Naive B cell (primary cell): ENCODE measurements at places on chromosomes 12 and 14.

DNA sequence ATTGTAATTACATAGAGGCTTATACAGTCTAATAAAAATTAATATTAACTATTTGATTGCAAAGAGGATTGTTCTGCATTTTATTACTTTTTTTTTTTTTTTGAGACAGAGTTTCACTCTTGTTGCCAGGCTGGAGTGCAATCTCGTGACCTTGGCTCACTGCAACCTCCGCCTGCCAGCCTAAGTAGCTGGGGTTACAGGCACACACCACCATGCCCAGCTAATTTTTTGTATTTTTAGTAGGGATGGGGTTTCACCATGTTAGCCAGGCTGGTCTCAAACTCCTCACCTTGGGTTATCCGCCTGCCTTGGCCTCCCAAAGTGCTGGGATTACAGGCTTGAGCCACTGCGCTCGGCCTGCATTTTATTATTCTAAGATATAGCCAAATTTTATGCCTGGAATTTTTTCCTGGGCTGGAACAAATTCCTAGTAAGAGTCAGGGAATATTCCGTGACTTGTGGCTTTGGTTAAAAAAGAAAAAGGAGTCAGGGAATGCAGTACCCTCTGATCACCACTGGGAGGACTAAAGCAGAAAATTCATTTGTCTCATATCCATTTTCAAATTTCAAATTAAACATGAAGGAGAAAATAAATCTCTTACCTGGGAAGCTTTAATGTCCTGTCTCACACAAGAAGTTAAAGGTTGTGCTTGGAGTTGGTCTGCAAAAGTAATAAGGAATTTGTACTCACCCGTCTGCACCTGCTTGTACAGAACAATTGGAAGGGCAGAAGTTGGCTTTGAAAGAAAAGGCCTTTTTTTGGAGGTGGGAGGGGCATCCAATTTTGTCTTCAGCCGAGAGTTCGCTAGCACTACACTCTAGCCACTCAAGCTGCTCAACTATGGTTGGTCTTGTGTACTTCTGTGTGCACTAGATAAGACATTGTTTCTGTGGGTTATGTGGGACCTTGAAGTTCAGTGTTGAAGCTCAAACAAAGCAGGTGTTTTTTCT, 8.7 kb downstream of the MARK3 start:
- peak; percentile 14 for DNase-seq

- no peak for DNase-seq
Observed at GRCh38 chr12:71638499-71638898, 25.1 kb downstream of the ZFC3H1 start.

DNA sequence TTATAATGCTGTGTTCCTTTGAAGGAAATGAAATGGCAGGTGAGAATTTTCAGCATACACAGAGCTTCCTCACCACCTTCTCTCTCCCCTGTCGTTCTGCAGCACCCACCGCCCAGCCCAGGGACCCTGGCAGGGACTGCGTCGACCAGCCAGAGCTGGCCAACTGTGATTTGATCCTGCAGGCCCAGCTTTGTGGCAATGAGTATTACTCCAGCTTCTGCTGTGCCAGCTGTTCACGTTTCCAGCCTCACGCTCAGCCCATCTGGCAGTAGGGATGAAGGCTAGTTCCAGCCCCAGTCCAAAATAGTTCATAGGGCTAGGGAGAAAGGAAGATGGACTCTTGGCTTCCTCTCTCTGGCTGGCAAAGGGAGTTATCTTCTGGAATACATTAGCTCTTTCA, 35.1 kb downstream of the PAPLN start:
- DNase-seq = no peak

GRCh38 chr14:37642125-37642524, 46.7 kb downstream of the TTC6 start:
- DNase-seq = no peak

DNA sequence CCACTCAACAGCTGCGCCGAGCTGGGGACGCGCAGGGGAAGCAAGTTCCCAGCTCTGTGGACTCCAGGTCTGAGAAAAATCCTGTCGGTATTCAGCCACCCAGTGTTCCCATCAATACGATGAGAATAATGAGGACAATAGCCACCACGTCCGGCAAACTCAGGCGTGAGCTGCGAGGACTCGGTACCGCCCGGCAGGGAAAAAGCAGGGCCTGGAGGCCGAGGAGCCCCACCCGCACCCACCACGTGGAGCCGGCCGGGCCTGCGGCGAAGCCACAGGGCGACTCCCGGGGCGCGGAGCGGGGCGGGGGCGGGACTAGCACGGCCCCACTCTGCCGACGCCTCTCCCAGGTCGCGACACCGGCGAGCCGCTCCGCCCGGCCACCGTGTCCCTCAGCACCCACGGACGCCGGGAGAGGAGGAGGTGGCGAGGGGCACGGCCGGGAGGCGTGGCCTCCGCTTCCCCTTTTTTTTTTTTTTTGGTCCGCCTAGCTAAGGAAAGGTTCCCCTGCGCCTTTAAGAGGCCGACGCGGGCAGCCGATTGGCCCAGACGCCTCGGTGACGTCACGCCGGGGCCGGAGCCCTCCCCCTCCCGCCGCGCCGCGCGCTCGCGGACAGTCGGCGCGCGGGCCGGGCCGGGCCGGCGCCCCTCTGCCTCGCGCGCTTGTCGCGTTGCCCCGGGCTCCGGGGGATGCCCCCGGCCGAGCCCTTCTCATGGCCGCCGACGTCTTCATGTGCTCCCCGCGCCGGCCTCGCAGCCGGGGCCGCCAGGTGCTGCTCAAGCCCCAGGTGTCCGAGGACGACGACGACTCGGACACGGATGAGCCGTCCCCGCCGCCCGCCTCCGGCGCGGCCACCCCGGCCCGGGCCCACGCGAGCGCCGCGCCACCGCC, at the start of gene MLXIP:
TSS of gene MLXIP (plus strand) at position 616 of the 892 bp plus-strand sequence. CDS start at position 714, 98 bp downstream.
- peak; percentile 90 for DNase-seq

- no peak for DNase-seq
Observed at GRCh38 chr12:12939888-12940287, 12.1 kb downstream of the GPRC5D start.

DNA sequence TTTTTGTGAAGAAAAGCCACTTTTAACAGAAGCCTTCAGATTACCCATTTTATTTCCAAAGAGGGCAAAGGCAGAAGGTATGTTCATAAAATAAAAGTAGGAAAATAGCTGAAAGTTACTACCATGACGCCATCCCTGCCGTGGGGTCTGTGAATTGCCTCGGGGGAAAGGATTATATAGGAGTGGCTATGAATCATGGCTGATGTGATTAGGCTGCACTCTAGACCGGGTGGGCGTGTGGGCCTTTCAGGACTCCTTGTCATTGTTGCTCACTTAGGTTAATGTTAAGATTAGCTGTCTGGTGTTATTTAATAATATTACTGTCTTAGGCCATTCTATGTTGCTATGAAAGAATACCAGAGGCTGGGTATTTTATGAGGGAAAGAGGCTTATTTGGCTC, 195.5 kb downstream of the EGLN3 start:
- DNase-seq = no peak

- no peak for DNase-seq
Observed at GRCh38 chr12:123200414-123200813, 32.5 kb downstream of the MPHOSPH9 start.

DNA sequence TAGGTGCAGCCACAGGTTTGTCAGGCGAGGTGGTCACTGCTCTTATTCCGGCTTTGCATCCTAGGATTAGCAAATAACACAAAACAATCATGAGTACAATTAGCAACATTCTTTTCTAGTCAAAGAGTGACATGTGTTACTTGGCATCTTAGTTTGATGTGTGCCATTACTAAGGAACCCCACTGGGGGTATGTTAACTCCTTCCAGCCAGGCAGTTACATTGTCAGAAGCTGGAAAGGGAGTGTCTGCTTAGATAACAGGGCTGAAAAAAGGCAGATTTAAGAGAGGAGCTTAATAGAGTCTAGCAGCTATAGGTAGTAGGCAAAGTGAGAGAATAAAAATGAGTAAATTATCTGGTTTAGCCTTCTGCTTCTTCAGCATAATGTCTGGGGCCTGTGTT, 30.5 kb upstream of the METAP2 start:
- no peak for DNase-seq

DNA sequence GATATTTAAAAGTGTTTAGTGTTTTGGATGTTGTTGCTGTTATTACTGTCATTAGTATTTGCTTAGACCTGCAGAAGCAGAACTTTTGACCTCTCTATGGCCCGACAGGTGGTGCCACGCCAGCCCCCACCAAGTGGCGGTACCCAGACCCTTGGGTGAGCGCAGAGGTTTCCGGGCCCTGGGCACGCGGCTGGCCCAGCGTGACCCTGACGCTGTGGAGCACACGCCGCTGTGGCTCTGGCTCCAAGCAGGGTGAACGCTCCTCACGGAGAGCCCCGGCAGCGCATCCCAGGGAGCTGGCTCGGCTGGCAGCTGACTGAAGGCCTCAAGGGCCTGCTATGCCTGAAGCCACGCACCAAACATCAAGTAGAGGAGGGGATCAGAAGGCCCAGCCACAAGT, 22.6 kb downstream of the SLC25A47 start:
- no peak for DNase-seq

- no peak for DNase-seq
Observed at GRCh38 chr14:61973981-61974380, 211.8 kb downstream of the SNAPC1 start.

GRCh38 chr12:11901701-11902524, 168.8 kb upstream of the BCL2L14 start:
- no peak for DNase-seq

DNA sequence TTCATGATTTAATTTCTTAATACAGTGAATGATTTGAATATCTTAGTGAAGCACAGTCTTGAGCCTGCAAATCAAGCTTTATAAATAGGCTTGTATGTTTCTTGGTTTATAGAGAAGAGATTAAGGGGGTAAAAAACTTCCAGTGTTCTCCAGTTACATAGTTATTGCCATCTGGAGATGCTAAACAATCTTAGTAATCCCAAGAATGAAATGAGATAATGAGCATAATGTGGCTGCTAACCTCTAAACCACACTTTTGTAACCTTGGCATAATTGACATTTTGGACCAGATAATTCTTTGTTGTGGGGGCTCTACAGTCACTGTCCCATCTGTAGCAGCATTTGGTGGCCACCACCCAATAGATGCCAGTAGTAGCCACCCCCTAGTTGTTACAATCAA, 316.8 kb downstream of the CCDC91 start:
- no peak for DNase-seq

DNA sequence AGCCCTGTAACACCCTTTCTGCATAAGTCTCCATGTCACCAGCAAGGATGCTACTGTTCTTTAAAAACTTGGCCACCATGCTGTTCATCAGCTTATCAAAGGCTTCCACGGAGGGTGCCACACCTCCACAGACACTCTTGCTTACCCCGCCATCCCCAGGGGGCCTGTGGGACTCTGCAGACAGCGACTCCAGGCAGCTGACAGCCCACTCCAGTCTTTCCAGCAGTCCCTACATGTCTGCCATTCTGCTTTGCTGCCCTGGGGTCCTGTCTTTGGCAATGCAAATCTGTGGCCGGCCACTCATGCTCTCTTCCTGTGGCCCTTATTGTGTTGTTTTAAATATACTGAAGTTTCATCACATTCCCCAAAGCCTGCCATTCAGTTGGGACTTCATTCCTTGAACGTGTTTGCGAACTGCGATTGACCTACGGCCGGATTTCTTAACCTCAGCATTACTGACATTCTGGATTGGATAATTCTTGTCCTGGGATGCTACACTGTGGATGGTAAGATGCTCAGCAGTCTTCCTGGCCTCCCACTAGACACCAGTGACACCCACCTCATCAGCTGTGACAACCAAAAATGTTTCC, 125.6 kb downstream of the FOXN3 start:
- DNase-seq = no peak

- no peak for DNase-seq
Observed at GRCh38 chr14:21074398-21075272, 4.5 kb downstream of the ARHGEF40 start.

GRCh38 chr12:62288328-62288727, 28.1 kb downstream of the USP15 start:
- DNase-seq = no peak

DNA sequence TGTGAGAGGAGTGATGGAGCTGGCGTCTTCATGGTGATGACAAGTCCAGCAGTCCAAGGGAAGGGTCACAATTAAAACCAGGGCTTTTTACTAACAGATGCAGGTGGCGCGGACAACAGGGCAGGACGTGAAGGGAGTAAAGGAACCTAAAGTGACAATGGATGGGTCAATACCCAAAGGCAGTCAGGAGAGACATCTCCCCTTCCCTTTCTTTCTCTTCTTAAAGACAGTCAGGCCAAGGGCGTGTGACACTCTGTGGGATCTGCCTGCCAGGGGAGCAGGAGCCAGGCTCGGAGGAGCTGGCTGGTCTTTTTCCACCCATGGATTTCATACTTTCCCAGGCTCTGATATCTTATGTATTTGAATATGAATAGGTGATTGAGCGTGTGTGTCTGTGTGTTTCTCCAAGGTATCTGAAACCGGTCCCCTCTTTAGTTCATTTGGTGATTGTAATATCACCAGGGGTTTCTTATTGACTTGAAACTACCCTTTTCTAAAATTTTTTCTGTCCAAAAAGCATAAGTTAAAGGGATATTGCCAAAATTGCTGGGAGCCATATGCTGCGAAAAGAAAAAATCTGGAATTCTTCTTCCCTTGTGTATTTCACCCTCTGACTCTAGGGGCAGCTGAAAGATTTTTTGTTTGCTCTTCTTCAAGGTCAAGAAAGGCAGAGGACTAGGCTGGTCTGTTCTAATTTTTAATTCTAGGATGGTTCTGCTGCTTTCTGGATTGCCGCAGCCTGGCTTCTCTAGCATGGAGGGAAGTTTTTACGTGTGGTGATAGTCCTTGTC, 61.8 kb downstream of the FBXL14 start:
- no peak for DNase-seq

GRCh38 chr14:72000907-72001306, 68.7 kb downstream of the RGS6 start:
- no peak for DNase-seq

DNA sequence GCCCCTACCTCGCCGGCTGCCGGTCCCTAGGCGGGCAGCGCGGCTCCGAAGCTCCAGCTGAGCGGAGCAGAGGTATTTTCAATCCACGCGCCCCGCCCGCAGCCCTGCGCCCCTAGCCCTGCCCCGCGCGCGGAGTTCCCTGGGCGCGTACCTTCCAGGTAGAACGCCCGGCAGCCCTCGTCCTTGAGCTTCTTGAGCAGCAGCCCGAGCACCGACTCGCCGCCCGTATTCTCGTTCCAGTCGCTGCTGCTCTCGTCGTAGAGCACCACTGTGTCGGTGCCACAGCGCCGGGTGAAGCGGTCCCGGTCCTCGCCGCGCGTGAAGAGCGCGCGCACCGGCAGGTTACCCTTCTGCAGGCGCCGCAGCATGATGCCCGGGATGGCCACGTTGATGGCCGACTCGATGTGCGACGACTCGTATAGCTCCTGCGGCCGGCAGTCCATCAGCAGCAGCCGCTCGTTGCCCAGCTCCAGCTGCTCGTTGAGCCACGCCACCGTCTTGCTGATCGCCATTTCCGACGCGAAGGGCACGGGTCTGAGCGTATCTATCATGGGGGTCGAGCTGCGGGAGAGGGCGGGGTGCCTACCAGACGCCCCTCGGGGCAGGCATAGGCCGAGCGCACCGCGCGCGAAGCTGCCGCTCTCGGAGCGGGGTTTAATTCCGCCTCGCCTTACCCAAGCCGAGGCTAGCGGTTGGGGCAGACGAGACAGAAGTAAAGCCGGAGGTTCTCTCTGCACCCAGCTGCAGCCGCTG, 636 bp downstream of the DUSP6 start:
- DNase-seq = peak; percentile 66

- DNase-seq = no peak
Observed at GRCh38 chr12:93361151-93361919, 16.4 kb upstream of the NUDT4 start.

- DNase-seq = no peak
Observed at GRCh38 chr14:103802356-103802755, 45.0 kb downstream of the PPP1R13B start.

GRCh38 chr14:36367985-36368774, 47.7 kb upstream of the MBIP start:
- no peak for DNase-seq

- no peak for DNase-seq
Observed at GRCh38 chr12:67148265-67148664, 120.9 kb upstream of the CAND1 start.

GRCh38 chr14:71333705-71334104, 426.4 kb downstream of the PCNX1 start:
- DNase-seq = no peak
